ENCODE measurements at places on chromosomes 11 and 22. TPM values are rescaled to one million over a fixed set of nuclear protein-coding genes. Genes with fewer than 3 reads are reported as not detected.

Gene RASL10A
- total RNA-seq, result not detected

Gene SPDYC
- not detected for total RNA-seq

Gene ADAMTS8
- total RNA-seq, result 3.8 TPM

Gene FDXACB1
- total RNA-seq, result 0.88 TPM

Gene MS4A14
- total RNA-seq, result not detected

Gene DDIAS
- 5.2 TPM for total RNA-seq

Gene VWCE
- total RNA-seq, result 2.6 TPM

Gene CYTH4
- 0.39 TPM for total RNA-seq

Gene CATSPERZ
- not detected for total RNA-seq

Gene TPH1
- under 0.01 TPM for total RNA-seq

Gene SNAP29
- total RNA-seq, result 11.5 TPM

Gene CD3D
- not detected for total RNA-seq

Gene SMTNL1
- total RNA-seq, result not detected
